ENCODE measurements at places on chromosomes 6 and 20. TPM values are rescaled to one million over a fixed set of nuclear protein-coding genes. Genes with fewer than 3 reads are reported as not detected.

Gene CDH4
- total RNA-seq: under 0.01 TPM

Gene PMEPA1
- total RNA-seq: 1.3 TPM

Gene PI3
- not detected for total RNA-seq

Gene MYB
- total RNA-seq: not detected

Gene SIRPB2
- 0.20 TPM for total RNA-seq

Gene TGM2
- 343 TPM for total RNA-seq

Gene KIF25
- under 0.01 TPM for total RNA-seq

Gene THEMIS
- not detected for total RNA-seq

Gene C20orf202
- not detected for total RNA-seq

Gene GLP1R
- not detected for total RNA-seq

Gene SCRT2
- not detected for total RNA-seq

Gene PLCB4
- total RNA-seq: 2.2 TPM

Gene ASXL1
- total RNA-seq: 42.5 TPM

Gene GABRR1
- not detected for total RNA-seq

Gene HDAC2
- 48.0 TPM for total RNA-seq

Gene HLA-DRA
- not detected for total RNA-seq

Gene CCDC170
- not detected for total RNA-seq

Gene CLDN20
- total RNA-seq: not detected

Gene RCAN2
- total RNA-seq: not detected

Gene APCDD1L
- total RNA-seq: not detected

Gene PHACTR1
- 0.40 TPM for total RNA-seq

Gene HLA-DRB1
- total RNA-seq: 1.5 TPM

Gene BPI
- total RNA-seq: not detected

Gene RHAG
- total RNA-seq: not detected

Gene KIFC1
- 4.2 TPM for total RNA-seq

Gene SRSF12
- total RNA-seq: under 0.01 TPM

Data from lung microvascular endothelial cell (primary cell).